Natural killer cell (primary cell): ENCODE measurements at places on chromosomes 5 and 9. TPM values are rescaled to one million over a fixed set of nuclear protein-coding genes. Genes with fewer than 3 reads are reported as not detected.
A peak's percentile ranks its signal among the peaks of the same experiment; 100 is the strongest.

Gene ZDHHC11B
- total RNA-seq, result 0.85 TPM

Gene PHF2
- total RNA-seq, result 26.4 TPM

Gene OCLN
- total RNA-seq, result 1.8 TPM

Gene SLC4A9
- not detected for total RNA-seq

Gene SOHLH1
- total RNA-seq, result not detected

Gene TEX48
- not detected for total RNA-seq

Gene ST8SIA4
- total RNA-seq, result 36.3 TPM

Gene DCTN3
- total RNA-seq, result 147 TPM

Gene IFNA13
- total RNA-seq, result not detected

Gene EPB41L4A
- 21.9 TPM for total RNA-seq

Gene SGTB
- 12.0 TPM for total RNA-seq

Gene STING1
- total RNA-seq, result 95.5 TPM

DNA sequence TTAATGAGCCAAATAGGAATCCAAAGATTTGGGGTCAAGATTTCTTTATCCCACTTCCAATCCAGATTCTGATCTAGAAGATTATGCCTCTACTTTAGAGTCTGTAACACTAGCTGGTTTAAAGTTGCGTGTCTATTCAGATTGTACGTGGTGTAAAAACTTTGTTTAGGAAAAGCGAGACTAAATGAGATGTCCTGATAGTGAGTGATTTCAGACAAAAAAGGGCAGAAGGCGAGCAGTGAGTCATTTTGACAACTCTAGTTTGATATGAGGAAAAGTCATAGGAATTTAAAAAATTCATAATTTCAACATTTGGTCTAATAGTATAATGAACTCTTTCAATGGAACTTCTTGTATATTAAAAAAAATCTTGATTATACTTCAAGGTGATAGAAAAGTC, 119.6 kb upstream of the KLF9 start:
- DNase-seq, result no peak

DNA sequence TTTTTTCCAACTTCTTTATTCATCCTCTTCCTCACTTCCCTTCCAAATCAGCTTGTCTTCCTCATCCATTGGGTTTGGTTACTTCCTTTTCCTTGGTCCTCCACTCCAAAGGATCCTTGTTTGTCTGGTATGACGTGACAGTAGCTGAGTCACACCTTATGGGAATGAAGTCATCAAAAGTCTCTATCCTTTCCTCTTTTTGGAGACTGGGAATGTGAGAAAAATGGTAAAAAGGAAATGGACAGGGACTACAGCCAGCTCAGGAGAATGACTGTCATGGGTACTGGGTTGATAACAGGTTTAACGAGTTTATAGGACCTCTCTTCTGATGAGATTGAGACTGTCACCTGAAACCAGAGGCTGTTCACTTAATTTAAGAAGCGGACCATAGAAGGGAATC, 76.2 kb upstream of the MYO10 start:
- no peak for DNase-seq

- DNase-seq, result no peak
Observed at GRCh38 chr5:64180661-64181343, 15.2 kb downstream of the RNF180 start.

DNA sequence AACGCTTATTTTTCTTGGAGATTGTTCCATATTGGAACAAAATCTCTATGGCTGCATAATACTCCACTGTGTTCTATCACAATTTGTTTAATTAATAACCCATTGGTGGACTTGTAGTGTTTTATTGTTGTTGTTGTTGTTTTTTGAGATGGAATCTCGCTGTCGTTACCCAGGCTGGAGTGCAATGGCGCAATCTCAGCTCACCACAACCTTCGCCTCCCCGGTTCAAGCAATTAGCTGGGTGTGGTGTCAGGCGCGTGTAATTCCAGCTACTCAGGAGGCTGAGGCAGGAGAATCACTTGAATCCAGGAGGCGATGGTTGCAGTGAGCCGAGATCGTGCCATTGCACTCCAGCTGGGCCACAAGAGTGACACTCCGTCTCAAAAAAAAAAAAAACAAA, 38.7 kb downstream of the SPRY4 start:
- DNase-seq, result no peak

GRCh38 chr9:123044586-123044985, 11.1 kb downstream of the GPR21 start:
- no peak for DNase-seq

GRCh38 chr9:105114318-105114717, 130.1 kb upstream of the SLC44A1 start:
- no peak for DNase-seq

GRCh38 chr5:104297076-104297475, 734.5 kb upstream of the NUDT12 start:
- DNase-seq, result no peak

DNA sequence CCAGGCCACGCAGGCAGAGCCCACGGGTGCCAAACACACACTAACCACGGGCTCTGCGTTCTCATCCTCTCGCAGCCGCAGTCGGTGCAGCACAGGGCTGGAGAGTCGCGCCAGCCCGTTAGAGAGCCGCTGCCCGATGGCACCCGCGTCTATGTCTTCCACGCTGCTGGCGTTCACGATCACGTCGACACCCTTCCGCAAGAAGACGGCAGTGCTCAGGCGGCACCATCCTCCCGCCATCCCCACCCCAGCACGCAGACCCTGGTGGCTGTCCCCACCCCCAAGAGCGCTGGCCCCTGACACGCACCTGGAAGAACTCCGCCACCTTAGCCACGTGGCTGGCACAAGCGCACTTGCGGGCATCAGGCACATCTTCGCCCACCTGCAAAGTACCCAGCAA, 6.0 kb downstream of the DBN1 start:
- no peak for DNase-seq

- no peak for DNase-seq
Observed at GRCh38 chr9:70994582-70994981, 126.8 kb downstream of the TRPM3 start.

GRCh38 chr9:108983885-108984284, 29.4 kb downstream of the CTNNAL1 start:
- no peak for DNase-seq

- DNase-seq, result no peak
Observed at GRCh38 chr9:134223091-134223490, 58.7 kb upstream of the RNU6ATAC start.

- no peak for DNase-seq
Observed at GRCh38 chr9:109477258-109478050, 20.7 kb downstream of the PTPN3 start.

DNA sequence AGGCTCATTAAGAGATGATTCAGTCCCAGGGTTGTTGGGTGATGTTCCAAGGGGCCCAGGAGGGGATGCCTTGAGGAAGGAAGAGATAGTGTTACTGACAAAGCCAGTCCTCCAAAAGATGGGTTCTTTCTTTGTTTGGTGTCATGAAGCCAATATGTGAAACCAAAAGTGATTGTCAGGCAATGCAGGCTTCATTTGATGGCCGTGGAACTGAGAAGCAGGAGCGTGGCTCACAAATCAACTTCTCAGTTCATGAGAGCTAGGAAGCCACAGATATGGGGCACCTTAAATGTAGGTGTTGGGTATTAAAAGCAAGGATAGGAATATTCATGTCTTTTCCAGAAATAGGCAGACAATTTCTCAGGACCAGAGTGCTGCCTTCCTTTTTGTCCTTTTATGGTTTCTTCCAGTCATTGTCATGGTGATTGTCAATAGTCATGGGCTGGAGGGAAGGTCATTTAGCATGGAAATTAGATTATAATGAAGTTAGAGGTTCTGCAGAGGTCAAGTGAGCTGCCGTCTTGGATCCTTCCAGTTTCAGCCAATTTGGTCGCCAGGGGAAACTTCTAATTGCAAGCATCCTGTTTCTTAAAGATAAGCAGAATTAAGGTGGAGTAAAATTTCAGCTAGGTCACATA, 393.0 kb downstream of the NTRK2 start:
- DNase-seq, result no peak

- no peak for DNase-seq
Observed at GRCh38 chr9:105309531-105309931, 65.1 kb downstream of the SLC44A1 start.

GRCh38 chr5:50724-51499, 41.1 kb upstream of the PLEKHG4B start:
- no peak for DNase-seq

GRCh38 chr9:70395652-70396051, 18.8 kb downstream of the KLF9 start:
- no peak for DNase-seq

DNA sequence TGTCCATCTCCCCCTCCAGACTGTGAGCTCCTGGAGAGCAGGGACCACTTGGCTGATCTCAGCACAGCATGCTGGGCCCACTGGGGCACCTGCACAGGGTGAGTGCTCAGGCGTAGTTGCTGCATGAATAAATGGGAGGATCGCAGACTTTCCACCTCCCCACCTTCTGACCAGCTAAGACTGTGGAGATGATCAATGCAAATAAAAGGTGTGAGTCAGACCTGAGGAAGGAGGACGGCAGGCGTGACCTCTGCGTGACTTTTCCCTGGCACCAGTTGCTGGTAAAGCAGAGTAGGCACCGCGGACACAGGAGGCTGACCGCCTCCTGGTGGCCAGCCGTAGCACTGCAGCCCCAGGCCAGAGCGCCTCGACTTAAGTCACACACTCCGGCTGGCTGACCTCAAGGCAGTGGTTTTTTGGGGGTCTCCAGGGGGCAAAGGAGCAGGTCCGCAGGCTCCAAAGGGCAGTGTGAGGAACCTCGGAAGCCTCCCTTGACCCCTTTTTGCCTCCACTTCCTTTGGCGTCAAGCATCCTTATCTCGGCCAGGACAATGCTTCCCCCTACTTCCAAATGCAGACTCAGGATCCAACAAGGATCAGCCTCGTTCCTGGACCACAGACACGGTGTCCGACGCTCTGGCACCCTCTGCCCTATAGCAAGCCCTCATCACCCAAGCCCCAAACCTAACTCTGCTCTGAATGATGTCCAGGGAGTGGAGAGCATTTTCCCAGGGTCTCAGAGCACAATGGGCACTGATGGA, 12.7 kb upstream of the TDRD7 start:
- DNase-seq, result peak; percentile 70

DNA sequence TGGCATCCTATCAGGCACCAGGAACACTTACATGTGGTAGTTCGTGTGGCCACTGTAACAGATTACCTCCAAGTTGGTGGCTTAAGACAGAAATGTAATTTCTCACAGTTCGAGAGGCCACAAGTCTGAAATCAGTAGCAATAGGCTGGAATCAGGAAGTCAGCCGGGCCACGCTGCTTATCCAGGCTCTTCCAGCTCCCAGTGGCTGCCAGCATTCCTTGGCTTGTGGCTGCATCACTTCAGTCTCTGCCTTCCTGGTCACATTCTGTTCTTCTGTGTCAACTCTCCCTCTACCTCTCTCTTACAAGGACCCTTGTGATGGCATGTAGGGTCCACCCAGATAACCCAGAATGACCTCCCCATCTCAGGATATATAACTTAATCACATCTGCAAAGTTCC, 78.7 kb upstream of the MSX2 start:
- no peak for DNase-seq

GRCh38 chr5:57845025-57845424, 362.4 kb upstream of the ACTBL2 start:
- no peak for DNase-seq

GRCh38 chr5:79297661-79298060, 61.7 kb downstream of the JMY start:
- no peak for DNase-seq

DNA sequence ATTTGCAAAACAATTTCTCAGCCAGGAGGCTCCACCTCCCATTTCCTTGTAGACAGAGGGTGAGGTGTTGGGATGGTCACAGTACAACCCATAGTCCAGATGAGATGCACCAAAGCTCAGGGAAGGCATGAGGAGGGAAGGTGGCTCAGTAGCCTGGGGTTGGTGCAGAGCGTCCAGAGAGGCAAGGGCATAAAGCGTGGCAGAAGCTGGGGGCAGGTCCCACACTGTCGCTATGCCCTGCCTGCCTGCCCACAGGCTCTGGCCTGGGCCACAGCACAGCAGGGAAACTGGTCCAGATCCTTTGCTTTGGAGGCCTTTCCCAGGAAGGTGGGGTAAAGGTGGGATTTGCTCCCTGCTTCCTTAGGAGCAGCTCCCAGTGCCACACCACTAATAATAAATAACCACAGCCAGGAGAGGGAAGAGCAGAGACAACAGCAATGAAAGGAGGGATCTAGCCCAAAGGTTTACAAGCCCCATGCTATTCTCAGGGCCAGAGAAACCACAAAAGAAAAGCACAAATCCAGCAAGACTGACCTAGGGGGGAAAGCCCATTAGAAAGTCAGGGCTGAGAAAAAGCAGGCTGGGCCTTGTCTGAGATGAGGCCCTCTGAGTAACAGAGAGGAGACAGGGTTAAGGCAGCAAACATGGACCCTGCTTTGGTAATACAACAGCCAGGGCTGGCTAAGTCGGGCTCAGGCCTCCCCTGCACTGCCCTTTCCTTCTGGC, 27.2 kb downstream of the PCDHGC5 start:
- no peak for DNase-seq

GRCh38 chr5:176436656-176437055, 11.5 kb upstream of the FAF2 start:
- peak; percentile 31 for DNase-seq

DNA sequence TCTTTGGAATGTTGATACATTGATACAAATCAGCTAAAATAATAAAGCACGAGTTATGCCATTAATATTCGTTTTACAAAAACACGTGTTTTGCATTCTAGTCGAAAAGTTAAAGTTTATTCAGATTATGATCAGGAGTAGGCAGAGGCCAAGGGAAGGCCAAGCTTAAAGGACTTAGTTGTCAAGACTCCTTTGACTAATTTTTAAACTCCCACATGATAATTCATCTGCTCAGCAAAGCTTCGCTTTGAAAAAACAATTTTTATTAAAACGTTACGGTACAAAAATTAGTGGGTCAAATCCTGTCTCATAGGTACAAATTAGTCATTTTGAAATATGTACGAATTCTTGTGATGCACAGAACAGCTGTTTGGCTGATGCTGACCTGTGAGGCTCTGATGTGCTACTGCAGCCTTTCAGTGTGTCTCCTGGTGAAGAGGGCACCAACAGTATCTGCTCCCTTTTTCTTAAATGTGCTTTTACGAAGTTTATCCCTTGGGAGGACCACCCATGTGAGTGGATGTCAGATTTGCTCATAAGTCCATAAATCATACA, 23.0 kb upstream of the NR3C1 start:
- DNase-seq, result no peak

- no peak for DNase-seq
Observed at GRCh38 chr9:31542384-31543055, 841.9 kb upstream of the ACO1 start.

- DNase-seq, result peak; percentile 48
Observed at GRCh38 chr9:22119522-22120158, 110.5 kb upstream of the CDKN2B start.

DNA sequence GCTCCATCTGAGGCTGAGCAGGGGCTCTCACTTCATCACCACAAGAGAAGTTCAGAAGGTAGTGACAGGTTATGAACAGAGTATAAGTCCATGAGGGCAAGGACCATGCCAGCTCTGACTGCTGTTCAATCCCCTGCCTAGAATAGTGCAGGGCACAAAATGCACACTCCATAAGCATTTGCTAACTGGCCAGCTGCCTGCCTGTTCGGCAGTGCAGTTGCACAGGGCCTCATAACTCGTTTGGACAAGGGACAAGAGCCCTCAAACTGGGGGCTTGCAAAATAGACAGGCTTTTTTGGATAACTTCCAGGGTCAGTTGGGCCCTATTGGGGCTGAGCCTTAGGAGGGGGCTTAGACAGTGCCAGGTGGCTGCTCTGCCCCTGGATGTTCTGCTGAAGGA, 21.1 kb downstream of the SPARC start:
- no peak for DNase-seq

- DNase-seq, result no peak
Observed at GRCh38 chr5:96335873-96336272, 97.2 kb downstream of the PCSK1 start.

GRCh38 chr5:150224483-150225027, 34.7 kb downstream of the SLC6A7 start:
- no peak for DNase-seq
